Smooth muscle cell of the coronary artery (primary cell): ENCODE measurements at places on chromosomes 4 and X. TPM values are rescaled to one million over a fixed set of nuclear protein-coding genes. Genes with fewer than 3 reads are reported as not detected.

WWC2 gene
- total RNA-seq: 5.5 and 32.5 TPM in 2 replicates

FMR1NB gene
- not detected in 2 replicates for total RNA-seq

STK32B gene
- total RNA-seq: 0.30 and 1.6 TPM in 2 replicates

GRPR gene
- 0.83 TPM in 1 of 2 replicates, not detected in the other for total RNA-seq

LUZP4 gene
- not detected in 2 replicates for total RNA-seq

TRIM75 gene
- not detected in 2 replicates for total RNA-seq

PAK3 gene
- 0.59 and 3.5 TPM in 2 replicates for total RNA-seq

SLC7A11 gene
- total RNA-seq: 4.4 and 54.7 TPM in 2 replicates

CACNA1F gene
- not detected in 2 replicates for total RNA-seq

SUPT20HL2 gene
- not detected in 2 replicates for total RNA-seq

SMIM31 gene
- total RNA-seq: not detected in 2 replicates

TLR10 gene
- not detected in 2 replicates for total RNA-seq

SMIM10L2A gene
- total RNA-seq: 0.08 and 0.35 TPM in 2 replicates

ANK2 gene
- 17.0 and 403 TPM in 2 replicates for total RNA-seq

TMSB15C gene
- 0.35 and 3.1 TPM in 2 replicates for total RNA-seq

SPOCK3 gene
- 0.60 TPM in 1 of 2 replicates, not detected in the other for total RNA-seq

GPM6B gene
- total RNA-seq: 0.38 and 0.70 TPM in 2 replicates

GYPA gene
- not detected in 2 replicates for total RNA-seq

GK gene
- 3.2 and 6.4 TPM in 2 replicates for total RNA-seq

TKTL1 gene
- not detected in 2 replicates for total RNA-seq

SLC25A14 gene
- 5.7 and 11.4 TPM in 2 replicates for total RNA-seq

FOXR2 gene
- not detected in 2 replicates for total RNA-seq

ANOS1 gene
- total RNA-seq: 0.94 and 11.7 TPM in 2 replicates

TMSB15A gene
- 1.1 TPM in 1 of 2 replicates, not detected in the other for total RNA-seq

WDR13 gene
- 170 and 335 TPM in 2 replicates for total RNA-seq

TIGD4 gene
- 0.08 TPM in 1 of 2 replicates, not detected in the other for total RNA-seq

SH3TC1 gene
- total RNA-seq: 1.2 and 6.8 TPM in 2 replicates

SPARCL1 gene
- under 0.01 and 0.70 TPM in 2 replicates for total RNA-seq

ART3 gene
- not detected in 2 replicates for total RNA-seq

GATA1 gene
- total RNA-seq: not detected in 2 replicates

RNF128 gene
- total RNA-seq: 1.1 and 1.6 TPM in 2 replicates

VMA21 gene
- 21.4 and 32.9 TPM in 2 replicates for total RNA-seq

KLHL34 gene
- not detected in 2 replicates for total RNA-seq

EREG gene
- total RNA-seq: under 0.01 TPM in 1 of 2 replicates, not detected in the other

PASD1 gene
- not detected in 2 replicates for total RNA-seq

MAGEC1 gene
- total RNA-seq: not detected in 2 replicates

SNCA gene
- total RNA-seq: 0.23 and 0.35 TPM in 2 replicates

TEC gene
- 0.38 and 0.94 TPM in 2 replicates for total RNA-seq

TIGD2 gene
- 2.5 and 2.7 TPM in 2 replicates for total RNA-seq

CT45A8 gene
- not detected in 2 replicates for total RNA-seq

CCSER1 gene
- 0.23 TPM in 1 of 2 replicates, not detected in the other for total RNA-seq

CPLX1 gene
- not detected in 2 replicates for total RNA-seq

MAGEA12 gene
- total RNA-seq: 0.08 TPM in 1 of 2 replicates, not detected in the other

RHOXF2 gene
- not detected in 2 replicates for total RNA-seq

CENPVL2 gene
- total RNA-seq: not detected in 2 replicates

TRO gene
- 5.9 and 18.3 TPM in 2 replicates for total RNA-seq
